ENCODE measurements at places on chromosomes 13 and 19. TPM values are rescaled to one million over a fixed set of nuclear protein-coding genes. Genes with fewer than 3 reads are reported as not detected.

PNMA8B gene
- not detected for polyA plus RNA-seq

PNMA8A gene
- 0.08 TPM for polyA plus RNA-seq

GRCh38 chr13:44132710-44133109, 240.9 kb upstream of the SERP2 start:
- peak; percentile 79 for DNase-seq

DNA sequence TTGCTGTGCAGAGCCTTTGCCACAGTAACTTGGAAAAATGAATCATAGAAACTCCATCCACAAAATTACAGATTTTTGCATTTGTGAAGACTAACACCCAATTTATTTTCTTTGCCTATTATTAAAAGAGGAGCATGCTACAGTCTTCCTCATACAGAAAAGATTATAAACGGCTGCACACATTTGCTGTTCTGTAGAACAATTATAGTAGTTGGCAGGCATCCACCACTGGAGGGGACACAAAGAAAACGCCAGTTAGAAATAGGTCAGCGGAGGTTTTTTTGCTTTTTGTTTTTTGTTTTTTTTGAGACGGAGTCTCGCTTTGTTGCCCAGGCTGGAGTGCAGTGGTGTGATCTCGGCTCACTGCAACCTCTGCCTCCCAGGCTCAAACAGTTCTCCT, 51.6 kb downstream of the SACS start:
- peak; percentile 56 for DNase-seq

- no peak for DNase-seq
Observed at GRCh38 chr13:60661521-60661920, 264.5 kb downstream of the TDRD3 start.

DNA sequence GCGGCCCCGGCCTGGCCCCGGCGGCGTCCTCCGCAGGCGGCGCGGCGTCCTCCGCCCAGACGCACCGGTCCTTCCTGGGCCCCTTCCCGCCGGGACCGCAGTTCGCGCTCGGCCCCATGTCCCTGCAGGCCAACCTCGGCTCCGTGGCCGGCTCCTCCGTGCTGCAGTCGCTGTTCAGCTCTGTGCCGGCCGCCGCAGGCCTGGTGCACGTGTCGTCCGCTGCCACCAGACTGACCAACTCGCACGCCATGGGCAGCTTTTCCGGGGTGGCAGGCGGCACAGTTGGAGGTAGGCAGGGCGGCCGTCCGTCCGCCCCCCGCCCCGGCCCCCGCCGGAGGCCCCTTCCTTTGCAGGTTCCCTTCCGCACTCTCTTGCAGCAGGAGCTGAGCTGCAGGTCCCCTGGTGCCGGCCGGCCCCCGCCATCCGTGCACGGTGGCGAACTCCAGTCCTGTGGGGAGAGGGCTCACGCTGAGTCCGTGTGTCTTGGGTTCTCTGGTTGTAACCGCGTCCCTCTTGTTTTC, 9.2 kb downstream of the PLEKHJ1 start:
- DNase-seq = no peak

DNA sequence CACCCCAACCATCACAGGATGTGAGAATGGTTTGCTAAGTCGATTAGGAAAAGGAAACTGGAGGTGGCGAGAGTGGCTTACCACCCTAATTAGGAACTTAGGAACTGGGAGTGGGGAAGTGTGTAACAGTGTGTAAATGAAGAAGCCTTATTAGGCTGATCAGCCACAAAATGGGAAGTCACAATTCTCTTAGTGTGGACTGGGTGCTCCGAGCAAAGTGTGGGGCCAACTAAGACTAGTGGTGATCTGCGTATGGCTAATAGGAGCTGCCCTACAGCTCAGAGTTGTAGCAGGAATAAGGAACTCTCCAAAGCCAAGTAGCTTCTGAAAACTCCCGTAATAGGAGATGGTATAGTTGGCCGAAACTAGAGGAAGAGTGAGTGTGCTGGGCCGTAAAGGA, 7.6 kb downstream of the SIGLEC11 start:
- DNase-seq = no peak

Measured in endothelial cell of umbilical vein (primary cell).